ENCODE measurements at places on chromosomes 1 and 21.

GRCh38 chr1:33378976-33379375 lies 51.9 kb downstream of the PHC2 start:
- peaks cover 20% of the 10 kb centered on the region for H3K4me1 ChIP-seq
- no peak overlapping the region for H3K27ac ChIP-seq
- H3K27me3 ChIP-seq = peaks cover 20% of the 10 kb centered on the region

- no peaks in the 10 kb centered on the region for H3K4me1 ChIP-seq
- H3K36me3 ChIP-seq = no peaks in the 10 kb centered on the region
- peaks cover 9% of the 10 kb centered on the region for H3K27me3 ChIP-seq
- no peak for DNase-seq
These were observed 37.8 kb downstream of the NGF start for GRCh38 chr1:115300087-115300876.

- no peak overlapping the region for H3K27ac ChIP-seq
- H3K27me3 ChIP-seq = peaks cover 61% of the 10 kb centered on the region
- no peak for DNase-seq
- no peaks in the 10 kb centered on the region for H3K4me1 ChIP-seq
These were observed 2.5 kb upstream of the TMPRSS2 start for GRCh38 chr21:41510500-41510899.

DNA sequence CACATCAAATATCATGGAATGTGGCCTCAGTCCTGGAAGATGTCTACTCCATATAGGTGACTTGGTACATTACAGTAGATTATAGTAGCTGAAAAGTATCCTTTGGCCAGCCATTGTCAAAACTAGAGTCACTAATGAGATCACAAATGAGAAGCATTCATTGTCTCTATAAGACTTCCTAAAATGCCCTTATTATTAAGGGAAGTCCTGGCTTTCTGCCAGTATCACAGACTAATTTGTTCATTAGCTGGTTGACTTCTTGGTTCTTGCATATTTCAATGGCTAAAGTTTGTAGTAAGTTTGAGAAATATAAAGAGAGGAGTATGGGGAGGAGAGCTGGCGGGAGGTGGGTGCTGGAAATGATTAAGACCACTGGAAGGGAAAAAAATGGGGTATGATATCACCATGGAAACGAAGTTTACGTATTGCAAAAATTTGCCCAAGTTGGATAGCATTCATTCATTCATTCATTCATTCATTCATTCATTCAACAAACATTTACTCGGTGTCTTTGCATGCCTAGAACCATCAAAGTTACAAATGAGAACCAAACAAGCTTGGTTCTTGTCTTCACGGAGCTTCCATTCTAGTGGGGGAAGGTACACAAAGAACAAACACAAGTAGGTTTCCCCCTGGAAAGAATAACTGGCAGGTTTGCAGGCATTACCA lies 11.7 kb upstream of the B3GALNT2 start:
- peaks cover 26% of the 10 kb centered on the region for H3K27me3 ChIP-seq
- no peak overlapping the region for H3K27ac ChIP-seq
- H3K4me3 ChIP-seq = no peak overlapping the region
- no peak for DNase-seq

GRCh38 chr1:185328255-185328654 lies 11.2 kb upstream of the IVNS1ABP start:
- H3K4me3 ChIP-seq = no peak overlapping the region
- no peak overlapping the region for H3K27ac ChIP-seq
- no peaks in the 10 kb centered on the region for H3K36me3 ChIP-seq
- no peaks in the 10 kb centered on the region for H3K27me3 ChIP-seq
- DNase-seq = no peak

GRCh38 chr1:38076038-38076437 lies 29.4 kb upstream of the POU3F1 start:
- no peak overlapping the region for H3K4me3 ChIP-seq
- no peak overlapping the region for H3K27ac ChIP-seq
- H3K27me3 ChIP-seq = peaks cover 49% of the 10 kb centered on the region
- H3K4me1 ChIP-seq = no peaks in the 10 kb centered on the region

DNA sequence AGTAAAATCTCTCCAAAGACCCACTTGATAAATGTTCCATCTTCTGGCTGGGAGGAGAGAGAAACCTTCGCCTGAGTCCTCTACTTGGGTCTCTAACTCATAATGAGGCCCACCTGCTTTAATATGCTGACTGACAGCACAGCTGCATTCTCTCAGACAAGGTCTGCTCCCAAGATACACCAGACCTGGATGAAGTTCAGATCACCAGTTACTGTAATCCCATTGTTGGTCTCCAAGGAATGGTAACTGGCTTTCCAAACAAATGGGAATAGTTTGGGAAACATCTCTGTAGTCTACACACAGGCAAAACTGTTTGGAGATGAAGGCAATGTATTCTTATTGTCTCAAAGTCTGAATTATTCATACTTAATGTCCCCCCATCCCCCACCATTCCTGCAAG lies 27.9 kb upstream of the COL24A1 start:
- no peaks in the 10 kb centered on the region for H3K36me3 ChIP-seq
- no peaks in the 10 kb centered on the region for H3K4me1 ChIP-seq
- no peaks in the 10 kb centered on the region for H3K27me3 ChIP-seq
- H3K4me3 ChIP-seq = no peak overlapping the region

DNA sequence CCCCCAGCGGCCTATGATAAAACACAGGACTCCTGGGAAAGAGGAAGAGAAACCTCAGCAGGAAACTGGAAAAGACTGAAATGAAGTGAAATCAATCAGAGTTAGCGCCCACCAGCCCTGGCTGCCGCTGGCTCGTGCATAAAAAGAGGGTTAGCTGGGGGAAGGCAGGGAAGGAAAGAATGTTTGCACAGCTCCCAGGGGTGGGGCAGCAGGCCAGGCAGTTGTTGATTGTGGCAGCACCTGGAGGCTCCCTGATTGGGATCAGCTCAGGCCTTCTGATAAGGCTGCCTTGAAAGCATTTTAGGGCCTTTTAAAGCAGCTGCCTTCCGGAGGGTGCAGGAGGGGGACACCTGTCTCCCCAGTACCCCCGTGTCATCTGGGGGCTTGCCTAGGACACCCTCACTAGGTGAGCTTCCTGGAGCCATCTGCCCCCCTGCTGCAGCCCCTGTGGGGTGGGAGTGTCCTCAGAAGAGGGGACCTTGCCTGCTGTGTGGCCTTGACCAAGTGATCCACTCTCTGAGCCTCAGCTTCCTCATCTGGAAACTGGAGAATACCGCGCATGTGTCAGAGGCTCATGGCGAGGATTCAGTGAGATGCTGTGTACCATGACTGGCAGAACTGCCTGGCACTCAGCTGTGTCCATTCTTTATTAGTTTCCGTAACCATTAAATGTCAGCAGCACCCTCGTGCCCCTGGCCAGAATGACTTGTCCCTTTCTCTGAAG lies 6.6 kb downstream of the EPHB2 start:
- no peak for DNase-seq
- H3K36me3 ChIP-seq = no peaks in the 10 kb centered on the region
- H3K4me3 ChIP-seq = no peak overlapping the region

DNA sequence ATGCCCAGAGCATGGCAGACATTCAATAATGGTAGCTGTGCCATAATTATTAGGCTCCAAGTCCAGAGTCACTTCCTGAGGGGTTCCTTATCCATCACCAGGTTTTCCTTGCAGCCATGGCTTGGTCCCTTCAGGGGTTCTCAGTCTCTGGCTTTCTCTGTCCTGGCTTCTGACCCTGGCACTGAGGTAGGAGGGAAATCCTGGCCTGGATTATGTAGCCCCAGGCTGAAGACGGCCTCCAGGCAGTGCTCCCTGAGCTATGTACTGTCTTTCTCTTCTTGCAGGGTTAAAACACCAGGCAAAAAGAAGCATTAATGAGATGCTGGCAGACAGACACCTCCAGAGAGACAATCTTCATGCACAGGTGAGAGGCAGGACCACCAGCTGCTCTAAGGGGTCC lies 9.5 kb upstream of the PADI3 start:
- H3K27me3 ChIP-seq = peaks cover 7% of the 10 kb centered on the region
- H3K36me3 ChIP-seq = no peaks in the 10 kb centered on the region
- no peak overlapping the region for H3K27ac ChIP-seq
- DNase-seq = no peak

DNA sequence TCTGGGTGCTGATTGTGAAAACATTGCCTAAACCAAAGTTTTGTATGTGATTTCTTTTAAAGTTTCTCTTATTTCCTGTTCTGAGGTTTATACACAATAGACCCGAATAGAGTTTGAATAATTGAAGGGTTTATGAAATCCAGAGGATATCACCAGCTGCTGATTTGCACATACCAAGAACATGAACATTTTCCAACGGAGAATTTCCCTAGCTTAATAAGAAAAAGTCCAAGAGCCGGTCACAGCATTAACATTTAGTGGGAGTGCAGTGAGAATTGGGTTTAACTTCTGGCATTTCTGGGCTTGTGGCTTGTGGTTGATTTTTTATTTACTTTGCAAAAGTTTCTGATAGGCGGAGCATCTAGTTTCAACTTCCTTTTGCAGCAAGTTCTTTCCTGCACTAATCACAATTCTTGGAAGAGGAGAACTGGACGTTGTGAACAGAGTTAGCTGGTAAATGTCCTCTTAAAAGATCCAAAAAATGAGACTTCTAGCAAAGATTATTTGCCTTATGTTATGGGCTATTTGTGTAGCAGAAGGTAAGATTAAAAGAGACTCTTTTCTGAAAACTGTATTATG lies at the start of gene CFH:
TSS of gene CFH (plus strand) at position 407 of the 579 bp plus-strand sequence. CDS start at position 482, 75 bp downstream.
- H3K27me3 ChIP-seq = no peaks in the 10 kb centered on the region
- DNase-seq = no peak
- no peak within 1 kb of the TSS for H3K4me3 ChIP-seq
- no peak within 1 kb of the TSS for H3K27ac ChIP-seq
- H3K4me1 ChIP-seq = no peaks in the 10 kb centered on the region
